Naive thymus-derived CD4-positive, alpha-beta T cell (primary cell): ENCODE measurements at places on chromosomes 6 and 20. TPM values are rescaled to one million over a fixed set of nuclear protein-coding genes. Genes with fewer than 3 reads are reported as not detected.

DNA sequence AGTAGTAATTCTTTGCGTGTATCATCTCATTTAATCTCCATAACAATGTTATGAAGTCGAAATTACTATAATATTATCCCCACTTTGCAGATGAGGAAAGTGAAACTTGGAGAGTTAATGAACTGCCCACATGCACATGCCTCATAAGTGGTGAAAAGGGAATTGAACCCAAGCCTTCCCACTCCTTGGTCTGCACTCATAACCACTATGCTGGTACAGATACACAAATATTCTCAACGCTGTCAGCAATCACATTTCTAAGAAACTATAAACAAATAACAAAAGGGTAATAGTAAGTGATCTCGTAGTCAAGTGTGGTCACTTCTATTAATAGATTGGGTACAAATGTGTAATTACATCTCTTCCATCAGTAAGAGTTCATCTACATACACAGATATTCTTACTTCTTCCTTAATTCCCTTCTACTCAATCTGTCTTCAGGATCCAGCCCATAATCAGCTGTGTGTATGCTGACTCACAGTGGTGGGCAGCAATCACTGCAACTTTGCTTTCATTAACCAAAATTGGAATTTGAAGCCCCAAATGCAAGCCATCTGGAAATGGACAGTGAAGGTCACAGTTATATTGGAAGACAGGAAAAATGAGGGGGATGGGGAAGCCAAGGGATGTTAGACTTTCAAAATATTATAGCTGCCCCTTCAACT is 6.6 kb downstream of the PRSS35 start:
- H3K36me3 ChIP-seq = no peaks in the 10 kb centered on the region
- H3K27ac ChIP-seq = no peak overlapping the region
- no peaks in the 10 kb centered on the region for H3K4me1 ChIP-seq
- H3K27me3 ChIP-seq = no peaks in the 10 kb centered on the region
- DNase-seq = no peak

DNA sequence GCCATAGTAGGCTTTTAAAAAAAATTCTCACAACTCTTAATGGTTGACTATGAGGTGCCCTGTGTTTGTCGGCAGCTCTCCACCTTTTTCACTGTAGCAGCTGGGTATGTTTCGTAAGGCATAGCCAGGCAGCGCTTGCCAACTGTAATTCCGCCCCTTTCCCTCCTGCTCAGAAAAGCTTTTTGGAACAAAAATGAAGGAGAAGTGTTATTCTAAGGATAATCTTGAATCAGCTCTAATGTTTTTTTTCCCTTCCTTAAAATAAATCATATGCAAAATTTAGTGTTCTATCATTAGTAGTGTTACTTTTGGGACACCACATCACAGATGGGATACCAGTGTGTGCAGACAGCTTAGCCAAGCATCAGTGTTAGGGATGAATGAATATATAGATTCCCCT is 21.2 kb downstream of the RIOK1 start:
- peaks cover 12% of the 10 kb centered on the region for H3K36me3 ChIP-seq
- H3K4me3 ChIP-seq = no peak overlapping the region
- H3K4me1 ChIP-seq = no peaks in the 10 kb centered on the region
- no peak overlapping the region for H3K27ac ChIP-seq
- no peaks in the 10 kb centered on the region for H3K27me3 ChIP-seq

- no peaks in the 10 kb centered on the region for H3K4me1 ChIP-seq
- no peak overlapping the region for H3K4me3 ChIP-seq
- H3K36me3 ChIP-seq = no peaks in the 10 kb centered on the region
- DNase-seq = no peak
- no peaks in the 10 kb centered on the region for H3K27me3 ChIP-seq
Observed at GRCh38 chr20:58545565-58546415, 30.6 kb upstream of the APCDD1L start.

- H3K27ac ChIP-seq = no peak overlapping the region
- no peak overlapping the region for H3K4me3 ChIP-seq
- H3K27me3 ChIP-seq = no peaks in the 10 kb centered on the region
Observed at GRCh38 chr6:136511397-136511796, 38.8 kb downstream of the MAP7 start.

CNR1 gene
- not detected for total RNA-seq

GRCh38 chr20:10469599-10469998 is 34.5 kb downstream of the SLX4IP start:
- no peaks in the 10 kb centered on the region for H3K27me3 ChIP-seq
- no peak overlapping the region for H3K4me3 ChIP-seq
- no peak for DNase-seq
- no peak overlapping the region for H3K27ac ChIP-seq

DNA sequence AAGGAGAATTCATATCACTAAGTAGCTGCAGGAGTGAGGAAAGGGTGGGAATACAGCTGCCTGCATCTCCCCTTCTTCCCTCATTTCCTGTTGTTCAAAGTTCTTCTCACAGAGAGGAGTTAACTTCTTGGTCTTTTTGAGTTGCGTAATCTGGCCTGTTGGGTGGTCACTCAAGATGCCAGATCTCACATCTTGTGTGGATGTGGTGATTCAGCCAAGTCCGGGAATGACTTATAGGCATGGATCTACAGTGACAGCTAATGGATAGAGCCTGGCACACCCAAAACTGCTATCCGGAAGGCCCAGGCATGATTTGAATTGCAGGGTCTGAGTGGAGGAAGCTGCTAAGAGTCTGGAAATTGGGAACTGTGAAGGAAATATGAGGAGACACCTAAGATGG is 100.2 kb upstream of the SLC35B3 start:
- no peaks in the 10 kb centered on the region for H3K36me3 ChIP-seq
- H3K4me1 ChIP-seq = no peaks in the 10 kb centered on the region
- H3K27ac ChIP-seq = no peak overlapping the region
- no peak overlapping the region for H3K4me3 ChIP-seq
- H3K27me3 ChIP-seq = no peaks in the 10 kb centered on the region
- no peak for DNase-seq

DNA sequence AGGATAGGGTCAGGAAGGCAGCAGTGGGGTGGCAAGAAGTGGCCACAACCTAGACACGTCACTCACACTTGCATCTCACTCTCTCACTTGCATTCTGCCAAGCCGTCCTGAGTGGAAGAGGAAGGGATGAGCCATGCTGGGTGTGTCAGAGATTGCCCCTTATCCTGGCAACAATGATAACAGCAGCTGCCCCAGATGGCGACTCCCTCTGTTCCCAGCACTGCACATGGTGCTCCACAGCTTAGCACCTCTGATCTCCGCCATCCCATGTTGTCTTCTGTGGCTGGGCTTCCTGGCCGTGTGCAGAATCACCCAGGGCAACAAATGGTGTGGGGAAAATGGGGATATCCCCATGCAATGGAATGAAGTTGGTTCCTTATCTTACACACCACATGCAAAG is 11.1 kb downstream of the KCNB1 start:
- H3K27me3 ChIP-seq = no peaks in the 10 kb centered on the region
- no peak overlapping the region for H3K4me3 ChIP-seq
- no peaks in the 10 kb centered on the region for H3K36me3 ChIP-seq

ACTL10 gene
- 1.2 TPM for total RNA-seq

- no peaks in the 10 kb centered on the region for H3K36me3 ChIP-seq
- no peak overlapping the region for H3K27ac ChIP-seq
- no peak overlapping the region for H3K4me3 ChIP-seq
- H3K4me1 ChIP-seq = no peaks in the 10 kb centered on the region
- H3K27me3 ChIP-seq = no peaks in the 10 kb centered on the region
Observed at GRCh38 chr20:41738604-41739206, 120.5 kb upstream of the CHD6 start.

DNA sequence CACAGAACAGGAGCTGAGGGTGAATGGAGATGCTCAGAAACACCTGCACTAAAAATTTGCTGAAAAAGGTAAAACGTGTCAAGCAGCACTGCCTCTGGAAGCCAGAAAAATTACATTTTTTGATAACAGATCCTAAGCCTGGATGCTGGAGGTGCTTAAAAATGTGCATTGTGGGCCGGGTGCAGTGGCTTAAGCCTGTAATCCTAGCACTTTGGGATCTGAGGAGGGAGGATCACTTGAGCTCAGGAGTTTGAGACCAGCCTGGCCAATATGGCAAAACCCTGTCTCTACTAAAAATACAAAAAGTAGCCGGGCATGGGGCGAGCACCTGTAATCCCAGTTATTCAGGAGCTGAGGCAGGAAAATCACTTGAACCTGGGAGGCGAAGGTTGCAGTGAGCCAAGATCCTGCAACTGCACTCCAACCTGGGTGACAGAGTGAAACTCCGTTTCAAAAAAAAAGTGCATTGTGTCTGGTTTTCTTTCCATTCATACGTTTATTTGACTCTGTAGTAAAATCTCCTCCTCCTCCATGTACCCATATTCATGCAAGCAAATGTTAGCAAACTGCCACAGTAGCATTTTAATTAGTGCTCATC is 587 bp upstream of the BTN3A1 start:
- peaks cover 4% of the 10 kb centered on the region for H3K36me3 ChIP-seq
- no peaks in the 10 kb centered on the region for H3K27me3 ChIP-seq
- DNase-seq = no peak
- peaks cover 30% of the 10 kb centered on the region for H3K4me1 ChIP-seq
